ENCODE measurements at places on chromosomes 2 and 18. TPM values are rescaled to one million over a fixed set of nuclear protein-coding genes. Genes with fewer than 3 reads are reported as not detected.
A peak's percentile ranks its signal among the peaks of the same experiment; 100 is the strongest.

Gene LIPG
- 47.1 TPM for total RNA-seq

Gene NEB
- 1.3 TPM for total RNA-seq

Gene SNORC
- 3.6 TPM for total RNA-seq

Gene AQP12A
- total RNA-seq = not detected

Gene SKOR2
- not detected for total RNA-seq

Gene IL1A
- total RNA-seq = 0.50 TPM

Gene BOLL
- not detected for total RNA-seq

Gene UGT1A5
- total RNA-seq = 0.10 TPM

DNA sequence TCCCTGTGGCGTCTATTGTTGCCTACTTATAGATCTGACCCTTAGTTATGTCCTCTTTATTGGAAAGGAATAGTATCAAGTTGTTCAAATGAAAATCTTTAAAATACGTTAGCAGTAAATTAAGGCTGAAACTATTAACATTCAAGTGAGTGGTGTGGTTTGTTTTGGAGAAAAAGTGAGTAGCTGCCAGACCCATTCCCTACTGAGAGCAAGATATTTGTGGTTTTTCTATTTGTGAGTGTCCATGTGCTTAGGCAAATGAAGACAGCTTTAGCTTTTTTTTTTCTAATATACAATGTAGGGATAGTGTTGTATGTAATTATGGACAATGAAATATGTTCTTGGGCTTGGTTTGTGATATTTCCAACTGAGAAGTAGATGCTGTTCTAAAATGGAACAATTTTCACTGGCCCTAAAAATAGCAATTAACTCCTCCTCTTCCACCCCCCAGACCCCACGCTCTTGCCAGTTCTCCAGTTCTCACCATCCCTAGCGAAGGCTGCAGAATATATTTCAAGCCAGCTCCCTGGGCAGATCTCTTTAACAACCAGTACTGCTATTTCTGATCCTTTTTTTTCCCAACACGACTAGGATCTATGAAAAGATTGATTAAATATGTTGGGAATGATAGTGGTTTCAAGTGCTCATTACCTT is 83.1 kb downstream of the CCDC85A start:
- no peak for DNase-seq

DNA sequence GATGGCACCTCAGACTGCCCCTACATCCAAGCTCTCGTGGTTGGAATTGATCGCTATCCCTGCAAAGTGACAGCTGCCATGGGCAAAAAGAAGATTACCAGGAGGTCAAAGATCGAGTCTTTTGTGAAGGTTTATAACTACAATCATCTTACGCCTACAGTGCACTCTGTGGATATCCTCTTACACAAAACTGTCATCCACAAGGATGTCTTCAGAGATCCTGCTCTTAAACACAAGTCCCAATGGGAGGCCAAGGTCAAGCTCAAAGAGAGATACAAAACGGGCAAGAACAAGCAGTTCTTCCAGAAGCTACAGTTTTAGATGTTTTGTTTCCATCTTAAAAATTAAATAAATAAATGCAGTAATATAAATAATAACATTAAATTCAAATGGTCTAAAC is 45.4 kb downstream of the INO80D start:
- no peak for DNase-seq

DNA sequence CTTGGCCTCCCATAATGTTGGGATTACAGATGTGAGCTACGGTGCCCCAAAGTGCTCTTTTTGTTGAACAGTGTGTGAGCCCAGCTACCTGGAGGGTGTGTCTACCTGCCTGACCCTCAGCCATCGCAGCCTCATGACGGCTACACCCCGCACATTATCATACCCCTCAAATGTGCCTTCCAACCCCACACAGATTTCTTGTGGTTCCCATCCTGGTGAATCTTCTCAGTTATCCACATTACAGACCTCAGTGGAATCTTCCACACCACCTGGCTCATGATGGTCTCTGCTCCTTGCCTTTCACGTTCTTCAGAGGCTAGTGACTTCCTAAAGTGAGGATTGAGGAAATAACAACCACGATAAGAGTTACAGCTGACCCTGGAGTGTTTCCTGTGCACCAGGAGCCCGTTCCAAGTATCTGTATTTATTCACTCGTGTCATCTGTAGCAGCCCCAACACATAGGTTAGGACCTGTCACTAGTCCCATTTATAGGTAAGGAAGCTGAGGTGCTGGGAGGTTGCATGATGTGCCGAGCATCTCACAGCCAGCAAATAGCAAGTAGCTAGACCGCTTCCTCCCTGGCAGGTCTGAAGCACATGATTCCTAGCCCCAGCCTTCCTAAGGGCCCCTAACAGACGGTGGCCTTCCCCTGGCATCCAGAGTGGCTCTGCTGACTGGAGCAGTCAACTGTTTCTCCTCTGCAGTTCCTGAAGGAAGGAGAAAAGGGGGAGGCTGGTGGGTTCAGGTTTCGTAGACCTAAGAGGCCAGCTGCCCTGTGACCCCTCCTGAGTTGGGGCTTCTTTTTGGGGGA is 47.3 kb downstream of the TCF7L1 start:
- DNase-seq = no peak

- peak; percentile 25 for DNase-seq
Observed at GRCh38 chr18:74368901-74369705, 53.5 kb downstream of the C18orf63 start.

DNA sequence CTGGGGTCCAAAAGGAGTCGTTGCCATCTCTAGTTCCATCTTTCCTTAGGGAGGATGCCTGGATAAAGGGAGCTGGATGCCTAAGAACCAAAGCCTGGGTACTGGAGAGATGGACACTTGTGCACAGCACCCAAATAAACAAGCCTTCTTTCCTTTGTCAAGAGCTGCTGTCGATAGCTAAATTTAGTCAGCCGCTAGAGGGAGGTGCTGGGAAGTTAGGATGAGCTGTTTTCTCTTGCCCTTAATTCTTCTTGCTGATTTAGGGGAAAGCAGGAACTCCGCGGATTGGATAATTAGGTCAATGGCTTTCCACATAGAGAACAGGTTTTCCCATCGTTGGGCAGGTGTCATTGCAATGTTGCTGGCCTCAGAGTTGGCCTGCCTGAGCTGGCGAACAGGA is 30.9 kb upstream of the SERPINB12 start:
- DNase-seq = no peak

GRCh38 chr18:9081940-9082339 is 20.6 kb upstream of the NDUFV2 start:
- DNase-seq = no peak

GRCh38 chr2:10720306-10720705 is 1.1 kb upstream of the ATP6V1C2 start:
- DNase-seq = no peak

GRCh38 chr2:209146682-209147320 is 277.0 kb upstream of the MAP2 start:
- DNase-seq = no peak

DNA sequence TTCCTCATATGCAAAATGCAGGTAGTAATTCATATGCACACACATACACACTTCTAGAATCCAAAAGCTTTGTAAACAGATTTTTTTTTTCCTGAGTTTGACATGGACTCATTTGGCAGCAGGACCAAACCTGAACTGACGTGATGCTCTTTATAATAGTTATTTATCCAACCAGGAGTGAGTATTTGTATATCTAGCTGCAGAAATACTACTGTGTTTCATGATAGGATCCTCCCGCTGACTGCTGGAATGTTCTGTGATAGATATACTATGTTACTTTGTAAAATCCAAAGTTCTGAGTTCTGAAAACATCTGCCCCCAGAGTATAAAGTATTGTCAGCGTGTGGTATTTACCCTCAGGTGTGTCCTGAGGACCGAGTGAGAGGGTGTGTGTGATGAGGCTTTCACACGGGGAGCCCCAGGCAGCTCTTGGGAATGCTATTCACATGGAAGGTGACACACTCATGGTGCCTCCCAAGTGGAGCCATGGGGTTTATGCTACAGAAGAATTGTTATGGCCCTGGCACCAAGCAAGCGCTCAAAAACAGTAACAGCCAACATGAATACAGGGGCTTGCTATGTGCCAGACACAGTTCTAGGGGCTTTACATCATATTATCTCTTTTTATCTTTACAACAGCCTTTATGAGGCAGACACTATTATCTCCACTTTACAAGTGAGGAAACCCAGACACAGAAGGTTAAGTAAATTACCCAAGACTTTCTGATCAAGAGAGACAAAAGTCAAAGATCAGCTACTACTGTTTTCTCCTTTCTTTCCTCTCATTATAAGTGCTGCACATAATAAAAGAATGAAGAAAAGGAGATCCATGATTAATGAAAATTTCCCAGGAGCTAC is 16.7 kb upstream of the TXNDC2 start:
- DNase-seq = no peak

- DNase-seq = no peak
Observed at GRCh38 chr2:133988316-133988891, 265.5 kb upstream of the MGAT5 start.

- no peak for DNase-seq
Observed at GRCh38 chr2:216210701-216211540, 101.8 kb downstream of the XRCC5 start.

- DNase-seq = no peak
Observed at GRCh38 chr18:46190667-46191066, 86.5 kb downstream of the HAUS1 start.

GRCh38 chr2:187842978-187843847 is 289.0 kb upstream of the TFPI start:
- DNase-seq = peak; percentile 35

DNA sequence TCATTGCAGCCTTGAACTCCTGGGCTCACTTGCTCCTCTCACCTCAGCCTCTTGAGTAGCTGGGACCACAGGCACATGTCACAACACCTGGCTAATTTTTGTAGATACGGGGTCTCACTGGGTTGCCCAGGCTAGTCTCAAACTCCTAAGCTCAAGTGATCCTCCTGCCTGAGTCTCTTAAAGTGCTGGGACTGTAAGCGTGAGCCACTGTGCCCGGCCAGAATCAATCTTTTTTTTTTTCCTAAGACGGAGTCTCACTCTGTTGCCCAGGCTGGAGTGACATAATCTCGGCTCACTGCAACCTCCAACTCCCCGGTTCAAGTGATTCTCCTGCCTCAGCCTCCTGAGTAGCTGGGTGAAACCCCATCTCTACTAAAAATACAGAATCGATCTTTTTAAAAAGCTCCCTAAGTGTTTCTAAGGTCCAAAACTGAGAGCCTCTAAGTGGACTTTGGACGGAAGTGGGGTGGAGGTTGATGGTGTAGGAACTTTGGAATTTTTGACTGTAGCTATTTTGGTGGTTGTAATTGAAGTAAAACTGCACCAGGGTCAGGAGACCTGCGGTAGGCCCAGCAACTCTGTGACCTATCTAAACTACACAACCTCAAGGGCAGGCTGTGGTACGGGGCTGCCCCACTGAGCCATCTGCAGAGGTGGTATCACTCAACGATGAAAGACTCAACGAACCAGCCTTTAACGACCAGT is 82.9 kb downstream of the POLR1A start:
- no peak for DNase-seq

DNA sequence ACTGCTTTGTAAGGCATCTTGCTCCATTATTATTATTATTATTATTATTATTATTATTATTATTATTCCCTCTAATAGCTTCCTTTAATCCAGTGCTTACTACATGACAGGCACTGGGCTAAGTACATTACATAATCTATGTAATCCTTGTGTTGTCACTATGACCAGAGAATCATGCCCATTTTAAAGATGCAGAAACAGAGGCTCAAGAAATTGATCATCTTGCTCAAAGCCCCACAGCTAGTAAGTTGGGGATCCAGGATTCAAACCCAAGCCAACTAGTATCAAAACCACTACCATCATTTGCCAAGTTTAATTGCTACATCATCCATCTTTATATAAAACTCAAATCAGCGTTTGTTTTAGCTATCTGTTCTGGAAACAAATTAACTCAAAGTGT is 594 bp upstream of the NGEF start:
- DNase-seq = no peak

GRCh38 chr2:159194241-159194640 is 92.3 kb downstream of the WDSUB1 start:
- DNase-seq = no peak

DNA sequence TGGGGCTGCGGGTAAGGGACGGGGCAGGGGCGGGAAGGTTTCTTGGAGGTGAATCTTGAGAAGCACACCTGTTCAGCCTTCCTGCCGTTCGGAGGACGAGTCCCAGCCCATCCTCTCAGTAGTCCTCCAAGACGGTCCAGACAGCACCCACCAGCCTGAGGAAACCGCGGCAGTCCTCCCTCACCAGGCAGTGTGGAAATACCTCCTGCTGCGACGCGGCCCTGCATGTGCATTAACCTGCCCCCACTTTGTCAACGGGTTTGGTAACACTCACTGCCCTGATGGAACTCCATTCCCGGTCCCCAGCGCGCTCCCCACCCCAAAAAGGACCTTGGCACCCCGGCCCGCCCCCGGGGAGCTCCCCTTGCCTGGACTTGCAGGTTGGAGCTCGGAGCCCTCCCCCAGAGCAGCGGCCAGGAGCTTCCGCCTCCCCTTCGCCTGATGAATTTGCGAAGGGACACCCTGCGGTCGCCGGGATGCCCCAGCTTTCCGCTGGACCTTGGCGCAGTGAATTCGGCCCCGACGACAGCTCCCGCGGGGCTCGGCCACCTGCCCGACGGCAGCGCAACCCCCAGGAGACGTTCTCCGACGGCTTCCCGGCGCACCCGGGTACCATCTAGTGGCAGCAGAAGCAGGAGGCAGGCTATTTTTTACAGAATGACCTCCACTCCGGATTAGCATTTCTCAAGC is 31.5 kb downstream of the ACVR1C start:
- no peak for DNase-seq

DNA sequence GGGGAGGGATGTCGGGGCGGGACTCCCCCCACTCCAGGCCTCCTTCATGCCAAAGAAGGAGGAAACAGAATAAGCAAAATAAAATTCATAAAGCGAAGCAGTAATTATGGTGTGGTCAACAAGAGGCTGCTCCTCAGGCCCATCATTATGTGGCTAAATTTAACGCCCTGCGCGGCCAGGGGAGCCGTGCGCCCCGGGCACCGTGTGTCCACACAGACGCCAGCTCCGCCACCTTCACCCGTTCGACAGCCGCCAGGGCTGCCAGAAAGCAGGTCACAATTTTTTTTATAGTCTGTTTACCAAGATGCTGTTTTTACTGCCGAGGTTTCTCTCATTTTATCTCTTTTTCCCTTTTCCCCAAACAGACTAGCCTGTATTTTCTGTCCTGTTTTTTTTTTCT is 31.0 kb downstream of the NHEJ1 start:
- no peak for DNase-seq

DNA sequence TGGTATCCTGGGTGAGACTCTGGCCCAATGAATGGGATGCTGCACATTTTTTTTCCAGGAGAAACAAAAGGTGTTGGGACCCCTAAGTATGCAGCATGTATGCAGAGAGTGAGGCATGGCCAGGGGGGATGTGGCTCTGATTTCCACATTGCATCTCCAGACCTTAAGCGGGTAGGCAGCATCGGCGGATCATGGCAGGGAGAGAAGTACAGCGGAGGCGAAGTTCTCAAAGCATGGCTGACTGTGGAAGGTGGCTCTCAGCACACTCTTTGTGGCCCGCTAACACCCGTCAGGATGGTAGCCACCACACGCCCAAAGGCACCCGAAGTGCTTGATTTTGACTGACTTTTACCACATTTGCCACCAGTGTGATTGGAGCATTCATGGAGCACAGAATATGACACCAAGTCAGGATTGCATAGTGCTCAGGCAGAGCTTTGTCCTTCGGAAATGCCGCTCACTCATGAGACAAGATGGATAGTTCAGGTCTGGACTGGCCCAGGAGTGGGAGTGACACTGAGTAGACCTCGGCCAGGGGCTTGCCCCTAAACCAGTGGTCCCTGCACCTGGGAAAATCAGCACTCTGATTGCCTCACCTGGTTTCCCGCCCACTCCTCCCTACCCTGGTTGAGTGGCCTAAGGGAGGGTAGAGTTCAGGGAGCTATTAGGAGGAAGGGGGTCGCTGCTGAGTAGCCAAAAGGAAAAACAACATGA is 14.2 kb downstream of the INPP4A start:
- no peak for DNase-seq

- no peak for DNase-seq
Observed at GRCh38 chr2:152620985-152621384, 96.3 kb downstream of the PRPF40A start.

Measured in left lung (tissue), 14 donors.